NCI-H2029 treated with DMSO at 0.1 percent for 48 hours (cell line): ENCODE measurements at places on chromosomes 5 and 9.

DNA sequence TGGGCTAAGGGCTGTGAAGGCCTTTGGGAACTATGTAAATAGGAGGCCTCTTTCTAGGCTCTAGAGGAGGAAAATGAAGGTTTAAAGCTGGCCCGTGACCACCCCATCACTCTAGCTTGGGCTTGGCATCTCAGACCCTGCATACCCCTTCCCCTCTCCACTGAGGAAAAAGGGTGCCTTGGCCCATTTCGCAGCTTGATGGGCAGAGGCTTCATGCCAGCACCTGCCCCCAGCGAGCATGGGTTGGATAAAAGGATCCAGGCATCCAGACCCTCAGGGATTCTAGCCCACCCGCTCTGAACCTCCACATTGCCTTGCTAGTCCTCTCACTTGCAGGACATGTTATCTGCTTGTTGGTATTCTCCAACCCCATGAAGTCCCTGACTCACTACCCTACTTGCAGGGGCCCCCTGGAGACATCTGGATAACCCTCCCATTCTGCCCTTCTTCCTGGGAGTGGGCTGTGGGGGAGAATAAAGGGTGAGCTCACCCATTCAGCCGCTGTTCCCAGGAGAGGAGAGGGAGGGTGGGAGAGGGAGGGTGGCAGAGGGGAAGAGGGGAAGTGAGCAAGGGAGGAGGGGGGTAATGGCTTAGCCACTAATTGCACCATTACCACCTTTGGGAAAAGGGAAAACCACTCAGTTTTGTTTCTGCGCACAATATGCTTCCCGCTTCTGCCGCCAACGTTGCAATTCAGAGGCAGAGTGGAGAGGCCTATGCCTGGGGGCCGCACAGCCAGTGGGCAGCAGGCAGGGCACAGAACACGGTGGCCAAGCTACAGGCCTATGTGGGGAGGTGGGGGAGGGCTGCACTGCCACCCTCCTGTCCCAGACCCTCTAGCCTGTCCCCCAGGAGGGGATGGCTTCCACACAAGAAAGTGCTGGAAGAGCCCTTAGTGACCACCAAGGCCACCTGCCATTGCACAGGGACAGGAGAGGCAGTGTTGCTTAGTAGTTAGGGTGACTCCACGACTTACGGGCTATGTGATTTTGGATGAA is 2.1 kb upstream of the CAMK2A start:
- DNase-seq: no peak

GRCh38 chr5:138968601-138969000 is 93.5 kb upstream of the LRRTM2 start:
- no peak for DNase-seq

GRCh38 chr5:2158109-2158508 is 275.4 kb upstream of the IRX4 start:
- DNase-seq: no peak

- DNase-seq: no peak
Measured at GRCh38 chr5:98570010-98570409, 203.5 kb upstream of the RGMB start.

- no peak for DNase-seq
Measured at GRCh38 chr9:130791303-130791894, 43.7 kb upstream of the ABL1 start.
